ENCODE measurements at places on chromosomes 1 and 21.

- no peak for DNase-seq
Measured at GRCh38 chr1:181483285-181484195, at the start of gene CACNA1E. Gene CACNA1E, plus strand, starts transcription at chr1:181483517. Its CDS starts 228 bp downstream, at chr1:181483745.

DNA sequence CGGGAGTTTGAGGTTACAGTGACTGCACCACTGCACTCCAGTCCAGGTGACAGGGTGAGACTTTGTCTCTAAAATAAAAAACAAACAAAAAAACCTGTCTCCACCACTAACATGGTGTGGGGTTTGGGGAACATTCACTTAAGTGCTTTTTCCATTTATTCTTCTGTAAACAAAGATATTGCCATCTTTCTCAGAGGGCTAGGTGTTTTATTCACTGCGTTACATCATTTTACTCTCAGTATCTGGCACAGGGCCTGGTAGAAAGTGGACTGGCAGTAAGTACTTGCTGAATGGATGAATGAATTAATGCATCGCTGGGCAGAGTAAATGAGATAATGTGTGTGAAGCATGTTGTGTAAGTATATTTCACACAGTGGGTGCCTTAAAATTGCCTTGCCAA is 20.1 kb downstream of the KIAA0040 start:
- DNase-seq: no peak

DNA sequence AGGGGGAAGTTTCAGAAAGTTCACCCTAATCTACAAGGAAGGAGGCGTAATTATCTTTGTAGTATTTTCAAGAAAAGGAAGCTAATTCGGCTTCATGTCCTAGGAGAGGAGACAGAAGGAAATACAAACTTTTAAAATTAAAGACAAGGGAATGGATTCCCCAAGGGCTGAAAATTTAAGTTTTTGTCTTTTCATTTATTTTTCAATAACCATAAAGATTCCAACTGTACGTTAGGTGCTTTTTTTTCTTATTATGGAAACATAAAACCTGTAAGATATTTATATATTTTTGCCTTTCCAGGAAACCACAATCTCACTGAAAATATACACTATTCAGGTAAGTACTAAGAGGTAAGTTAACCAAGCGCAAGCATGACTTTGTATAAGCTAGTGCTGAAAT is at the start of gene OR2M3:
OR2M3 (plus strand) TSS at position 301 of the 400 bp plus-strand sequence. CDS start 5,803 bp downstream, outside the sequence.
- DNase-seq: no peak

- DNase-seq: no peak
Measured at GRCh38 chr1:110196917-110197765, 13.0 kb upstream of the KCNC4 start.

- DNase-seq: peak; percentile 28
Measured at GRCh38 chr21:42112857-42113256, 41.7 kb downstream of the UMODL1 start.

DNA sequence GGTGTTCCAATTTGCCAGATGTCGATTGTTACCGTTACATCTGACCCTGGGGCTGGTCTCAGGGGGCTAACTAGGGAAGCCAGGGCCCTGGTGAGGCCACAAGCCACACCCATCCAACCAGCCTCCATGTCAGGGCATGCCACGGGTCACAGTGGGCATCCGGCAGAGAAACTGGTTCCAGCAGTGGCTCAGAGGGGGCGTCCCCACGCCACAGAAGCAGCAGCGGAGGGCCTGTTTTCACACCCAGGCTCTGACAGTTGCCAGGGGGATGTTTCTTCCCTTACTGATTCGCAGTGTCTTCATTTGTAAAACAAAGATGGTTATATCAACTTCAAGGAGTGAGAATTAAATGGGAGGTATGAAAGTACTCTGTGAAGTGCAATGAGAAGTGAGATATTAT is 75.0 kb upstream of the COX20 start:
- DNase-seq: no peak

- no peak for DNase-seq
Measured at GRCh38 chr1:21896652-21897532, 40.2 kb downstream of the HSPG2 start.

DNA sequence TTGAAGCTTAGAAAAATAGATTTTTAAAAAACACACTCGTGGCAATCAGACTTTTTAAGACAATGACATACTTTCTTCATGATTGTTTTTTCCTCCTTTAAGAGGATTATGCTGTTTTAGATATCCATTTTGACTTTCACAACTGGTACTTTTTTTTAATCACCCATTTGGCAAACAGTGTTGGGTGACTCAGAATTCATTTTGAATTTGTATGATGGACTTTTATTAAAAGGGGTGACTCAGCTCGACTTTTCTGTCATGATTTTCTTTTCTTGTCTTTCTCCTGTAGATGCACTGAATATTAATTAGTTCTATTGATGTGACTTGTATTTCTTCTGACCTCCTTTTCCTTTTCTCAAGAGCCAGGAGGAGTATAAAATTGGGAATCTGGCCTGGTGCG is 44.7 kb downstream of the FMN2 start:
- no peak for DNase-seq

DNA sequence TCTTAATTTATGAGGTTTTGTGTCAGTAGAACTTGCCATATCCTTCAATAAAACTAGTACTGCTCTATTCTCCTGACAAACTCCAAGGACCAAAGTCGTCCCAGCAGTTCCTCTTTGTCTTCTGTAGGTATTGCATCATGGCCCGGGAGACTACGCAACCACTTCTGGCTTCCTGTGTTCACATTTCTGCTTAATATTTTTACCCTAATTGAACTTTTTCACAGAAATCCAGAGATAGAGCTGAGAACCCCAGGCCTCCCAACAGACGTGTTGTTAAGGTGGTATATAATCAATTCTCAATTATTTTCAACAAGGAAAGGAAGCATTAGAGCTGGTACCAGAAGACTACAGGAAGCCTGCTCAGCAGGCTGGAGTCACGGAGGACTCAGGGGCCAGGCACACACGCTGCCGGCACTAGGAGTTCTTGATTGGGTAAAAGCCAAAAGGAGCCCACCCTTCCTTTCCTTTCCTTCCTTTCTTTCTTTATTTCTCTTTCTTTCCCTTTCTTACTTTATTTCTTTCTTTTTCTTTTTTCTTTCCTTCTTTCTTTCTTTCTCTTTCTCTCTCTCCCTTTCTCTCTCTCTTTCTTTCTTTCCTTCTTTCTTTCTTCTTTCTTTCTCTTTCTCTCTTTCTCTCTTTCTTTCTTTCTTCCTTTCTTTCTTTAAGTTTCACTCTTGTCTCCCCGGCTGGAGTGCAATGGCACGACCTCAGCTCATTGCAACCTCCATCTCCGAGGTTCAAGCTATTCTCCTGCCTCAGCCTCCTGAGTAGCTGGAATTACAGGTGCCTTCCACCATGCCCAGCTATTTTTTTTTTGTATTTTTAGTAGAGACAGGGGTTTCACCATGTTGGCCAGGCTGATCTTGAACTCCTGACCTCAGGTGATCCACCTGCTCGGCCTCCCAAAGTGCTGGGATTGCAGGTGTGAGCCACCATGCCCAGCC is 173.7 kb downstream of the ZBTB18 start:
- no peak for DNase-seq

GRCh38 chr1:116961606-116962005 is 40.0 kb upstream of the CD101 start:
- DNase-seq: no peak

- no peak for DNase-seq
Measured at GRCh38 chr1:61395146-61395800, 312.9 kb downstream of the NFIA start.

- no peak for DNase-seq
Measured at GRCh38 chr1:191852907-191853306, 305.4 kb upstream of the RGS18 start.

- DNase-seq: no peak
Measured at GRCh38 chr1:162179121-162179520, 109.6 kb downstream of the NOS1AP start.

GRCh38 chr1:173869021-173869359 is 810 bp downstream of the ZBTB37 start:
- DNase-seq: no peak

DNA sequence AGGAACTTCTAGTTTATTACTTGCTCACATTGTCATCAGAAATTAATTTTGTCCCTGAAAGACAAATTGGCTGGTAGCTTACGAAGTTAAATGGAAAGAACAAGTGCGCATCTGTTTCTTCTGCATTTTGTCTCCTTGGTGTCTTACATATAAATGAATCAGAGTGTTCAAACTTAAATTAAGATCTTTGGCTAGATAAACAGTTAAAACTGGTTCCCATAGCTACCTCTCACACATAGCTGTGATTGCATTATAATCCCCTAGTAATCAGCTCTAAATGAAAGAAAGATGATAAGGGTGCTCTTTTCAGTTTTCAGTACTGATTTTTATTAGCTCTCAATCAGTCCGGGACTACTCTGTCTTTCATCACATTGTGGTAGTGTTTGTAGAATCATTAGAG is 124.2 kb upstream of the LMO4 start:
- DNase-seq: no peak

DNA sequence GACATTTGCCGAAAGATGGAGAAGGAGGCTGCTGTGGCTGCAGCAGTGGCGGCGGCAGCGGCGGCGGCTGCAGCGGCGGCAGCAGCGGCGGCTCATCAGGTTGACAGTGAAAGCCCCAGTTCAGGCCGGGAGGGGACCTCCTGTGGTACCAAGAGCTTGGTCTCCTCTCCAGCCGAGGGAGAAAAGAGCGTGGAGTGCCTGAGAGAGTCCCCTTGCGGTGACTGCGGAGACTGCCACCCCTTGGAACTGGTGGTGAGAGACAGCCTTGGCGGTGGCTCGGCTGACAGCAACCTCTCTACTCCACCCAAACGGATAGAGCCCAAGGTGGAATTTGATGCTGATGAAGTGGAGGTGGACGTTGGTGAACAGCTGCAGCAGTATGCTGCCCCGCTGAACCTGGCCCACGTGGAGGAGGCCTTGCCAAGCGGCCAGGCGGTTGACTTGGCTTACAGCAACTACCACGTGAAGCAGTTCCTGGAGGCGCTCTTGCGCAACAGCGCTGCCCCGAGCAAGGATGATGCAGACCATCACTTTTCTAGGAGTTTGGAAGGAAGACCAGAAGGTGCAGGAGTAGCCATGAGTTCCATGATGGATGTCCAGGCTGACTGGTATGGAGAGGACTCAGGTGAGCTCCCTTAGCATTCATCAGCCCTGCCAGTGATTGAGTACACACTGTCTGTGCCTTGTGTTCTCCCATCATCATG is 6.3 kb downstream of the ZBTB8B start:
- DNase-seq: no peak

DNA sequence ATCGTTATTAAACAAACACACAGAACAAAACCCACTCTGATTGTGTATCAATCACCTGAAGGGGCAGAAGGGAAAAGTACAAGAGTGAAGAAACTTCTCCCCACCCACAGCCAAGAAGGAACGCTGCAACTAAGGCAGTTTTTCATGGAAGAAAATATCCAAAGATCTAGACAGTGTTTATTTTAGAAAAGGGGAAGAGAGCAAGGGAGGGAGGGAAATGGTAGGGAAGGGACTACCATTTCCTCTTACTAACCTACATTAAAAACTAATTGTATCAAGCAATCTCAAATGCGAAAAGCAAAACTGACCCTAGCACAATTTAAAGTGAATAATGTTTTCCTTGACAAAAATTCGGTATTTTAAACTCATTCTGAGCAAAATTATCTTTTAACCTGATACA is 3.5 kb downstream of the NRIP1 start:
- DNase-seq: no peak

DNA sequence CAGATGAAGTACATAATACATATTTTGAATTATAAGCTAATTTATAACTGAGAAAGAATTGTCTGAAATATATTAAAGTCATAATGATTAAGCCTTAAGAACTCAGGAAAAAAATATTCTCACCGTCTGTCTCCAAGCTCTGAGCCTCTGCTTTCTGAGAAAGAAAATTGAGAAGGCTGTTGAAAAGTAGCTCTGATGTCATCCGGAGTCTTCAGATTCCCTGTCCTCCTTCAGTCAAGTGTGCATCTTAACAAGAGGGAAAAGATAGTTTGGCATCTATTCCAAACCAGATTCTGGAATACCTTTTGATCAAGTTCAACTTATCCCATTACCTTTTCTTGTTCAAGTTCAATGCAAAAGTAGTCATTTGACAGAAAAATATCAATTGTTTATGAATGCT is 50.6 kb downstream of the NRIP1 start:
- no peak for DNase-seq

DNA sequence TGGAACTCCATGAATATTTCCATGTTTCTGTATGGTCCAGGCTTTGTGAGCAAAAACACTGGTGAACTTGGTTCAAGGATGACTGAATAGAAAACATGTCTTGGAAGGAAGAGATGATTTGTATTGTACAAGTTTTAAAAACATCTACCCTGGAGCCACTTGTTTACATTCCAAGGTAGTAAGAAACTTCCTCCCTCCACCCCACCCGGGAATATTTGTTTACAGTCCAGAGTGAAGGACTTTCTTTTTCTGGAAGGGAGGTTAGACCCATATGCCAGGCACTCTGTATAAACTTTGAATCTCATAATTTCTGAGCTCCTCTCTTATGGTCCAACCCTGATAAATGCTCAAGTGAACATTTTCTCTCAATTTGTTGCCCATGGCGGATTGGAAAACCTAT is 323.3 kb upstream of the LYPLAL1 start:
- DNase-seq: no peak

- no peak for DNase-seq
Measured at GRCh38 chr21:27831816-27832569, 865.1 kb upstream of the ADAMTS5 start.

DNA sequence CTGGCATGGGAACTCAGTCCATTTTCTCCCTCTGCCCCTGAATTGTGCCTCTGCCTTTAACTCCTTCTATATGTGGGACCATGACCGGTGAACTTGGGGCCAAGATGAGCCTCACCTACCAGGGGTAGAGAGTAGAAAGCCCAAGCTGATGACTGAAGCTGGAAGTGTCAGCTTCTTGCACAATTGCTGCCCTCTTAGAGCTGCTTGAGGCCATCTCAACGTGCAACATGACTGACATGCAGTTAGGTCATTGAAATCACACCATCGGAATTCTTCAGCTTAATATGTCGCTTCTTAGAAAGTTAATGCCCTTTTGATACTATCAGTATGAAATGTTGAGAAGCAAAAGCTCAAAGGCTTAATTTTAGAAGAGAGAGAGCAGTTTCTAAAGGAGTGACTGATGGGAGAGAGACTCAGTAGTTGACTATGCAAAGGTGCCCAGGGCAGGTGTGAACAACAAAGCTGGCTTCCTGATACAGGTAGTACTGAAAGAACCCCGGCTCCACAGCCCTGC is 89.4 kb upstream of the UBE2U start:
- no peak for DNase-seq

GRCh38 chr1:65289449-65289848 is 19.9 kb upstream of the DNAJC6 start:
- DNase-seq: no peak

DNA sequence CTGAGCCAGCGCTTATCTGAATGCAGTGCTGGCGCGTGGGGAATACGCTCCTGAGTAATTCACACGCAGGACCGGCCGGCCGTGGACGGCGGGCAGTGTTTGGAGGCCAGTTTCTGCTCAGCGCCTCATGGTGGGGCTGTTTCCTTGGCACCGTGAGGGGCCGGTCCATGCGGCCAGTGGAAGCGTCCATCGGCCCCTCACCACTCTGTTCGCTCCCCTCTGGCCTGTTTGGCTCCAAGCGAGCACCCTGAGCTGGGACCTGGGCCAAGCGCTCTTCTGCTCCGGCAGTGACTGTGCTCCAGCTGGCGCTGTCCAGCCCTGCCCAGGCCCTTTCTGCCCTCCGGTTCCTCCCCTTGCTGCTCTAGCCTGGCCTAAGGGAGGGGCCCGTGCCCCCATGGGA is 16.3 kb upstream of the PLCH2 start:
- DNase-seq: no peak

- no peak for DNase-seq
Measured at GRCh38 chr1:43592974-43593683, 56.8 kb upstream of the KDM4A start.
